ENCODE measurements at places on chromosomes 3 and 15. TPM values are rescaled to one million over a fixed set of nuclear protein-coding genes. Genes with fewer than 3 reads are reported as not detected.

GRCh38 chr15:41970456-41970855, 1.9 kb downstream of the EHD4 start:
- no peak for DNase-seq

GRCh38 chr3:182621435-182622240, 171.7 kb upstream of the ATP11B start:
- DNase-seq, result no peak

- no peak for DNase-seq
These were observed 4.5 kb upstream of the CACNA1D start for GRCh38 chr3:53489787-53490458.

GRCh38 chr3:48989126-48989795, 780 bp upstream of the P4HTM start:
- no peak for DNase-seq

- DNase-seq, result no peak
These were observed 1.5 kb downstream of the GPR87 start for GRCh38 chr3:151315136-151315535.

DNA sequence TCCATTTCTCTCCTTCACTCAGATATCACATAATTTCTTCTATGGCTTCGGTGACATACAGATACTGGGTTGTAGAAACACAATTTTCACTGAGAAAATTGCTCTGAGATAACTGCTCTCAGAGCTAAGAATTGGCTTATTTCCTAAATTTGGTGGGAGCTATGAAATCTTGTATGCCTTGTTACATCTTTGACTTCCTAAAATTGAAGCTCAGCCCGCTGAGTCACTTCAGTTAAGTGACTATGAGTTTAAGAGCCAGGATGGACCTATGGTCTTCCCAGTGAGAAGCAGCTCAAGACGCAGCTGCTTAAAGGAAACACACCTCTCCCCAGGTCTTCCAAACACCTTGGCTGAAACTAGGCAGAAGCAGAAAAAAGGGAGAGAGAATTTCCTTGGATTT, 56.4 kb downstream of the EFHB start:
- no peak for DNase-seq

- peak; percentile 100 for DNase-seq
These were observed at the start of gene COPB2 for GRCh38 chr3:139389552-139390368. COPB2 (minus strand) TSS chr3:139389647; CDS start chr3:139389550, 97 bp downstream.

DNA sequence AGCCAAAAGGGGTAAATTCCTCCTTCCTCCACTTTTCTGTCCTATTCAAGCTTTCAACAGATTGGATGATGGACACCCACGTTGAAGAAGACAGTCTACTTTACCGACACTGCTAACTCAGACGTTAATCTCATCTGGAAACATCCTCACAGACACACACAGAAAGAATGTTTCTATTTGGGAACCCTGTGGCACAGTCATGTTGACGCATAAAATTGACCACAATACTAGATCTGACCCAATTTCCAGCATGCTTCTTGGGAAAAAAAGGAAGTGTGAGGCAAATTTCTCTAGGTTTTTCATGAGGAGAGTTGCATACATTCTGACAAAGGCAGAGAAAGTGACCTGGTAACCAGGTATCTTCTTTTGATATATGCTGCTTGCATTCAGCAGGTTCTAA, 594.1 kb downstream of the FGF12 start:
- no peak for DNase-seq

GRCh38 chr3:57420001-57420400, 124.1 kb downstream of the DNAH12 start:
- no peak for DNase-seq

- DNase-seq, result no peak
These were observed 83.1 kb upstream of the RASGRP1 start for GRCh38 chr15:38647683-38648082.

GRCh38 chr15:62904041-62904910, 138.3 kb upstream of the TPM1 start:
- DNase-seq, result no peak

DNA sequence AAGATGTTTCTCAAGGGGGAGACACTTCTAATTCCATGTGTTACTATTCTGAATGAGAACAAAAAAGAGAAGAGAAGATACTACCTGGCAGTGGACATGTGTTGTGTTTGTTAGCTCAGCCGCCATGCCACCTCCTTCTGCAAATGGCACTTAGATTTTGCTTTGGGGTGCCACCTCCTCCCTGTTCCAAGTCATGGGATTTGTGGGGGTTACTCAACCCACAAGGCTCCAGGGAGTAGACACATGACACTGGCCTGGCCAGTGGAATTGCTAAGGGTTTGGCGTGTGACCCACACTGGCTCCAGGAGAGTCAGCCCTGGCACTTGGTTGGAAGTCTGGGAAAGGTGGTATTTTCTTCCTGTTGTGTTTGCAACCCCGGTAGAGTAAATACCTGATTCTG, 129.1 kb downstream of the ZNF621 start:
- DNase-seq, result no peak

DNA sequence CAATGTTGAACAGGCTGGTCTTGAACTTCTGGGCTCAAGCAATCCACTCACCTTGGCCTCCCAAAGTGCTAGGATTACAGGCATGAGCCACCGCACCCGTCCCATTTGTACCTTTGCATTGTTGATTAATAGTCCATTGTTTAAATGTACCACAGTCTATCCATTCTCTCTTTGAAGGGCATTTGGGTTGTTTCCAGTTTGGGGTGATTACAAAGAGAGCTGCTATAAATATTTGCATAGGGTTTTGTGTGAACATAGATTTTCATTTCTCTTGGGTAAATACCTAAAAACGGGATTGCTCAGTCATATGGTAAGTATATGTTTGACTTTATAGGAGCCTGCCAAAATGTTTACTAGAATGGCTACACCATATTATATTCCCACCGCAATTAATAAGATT, 13.7 kb upstream of the PTPRG start:
- DNase-seq, result no peak

GRCh38 chr3:156353563-156353962, 201.4 kb downstream of the SSR3 start:
- DNase-seq, result no peak

- no peak for DNase-seq
These were observed 61.4 kb upstream of the LEKR1 start for GRCh38 chr3:156764751-156765150.

DNA sequence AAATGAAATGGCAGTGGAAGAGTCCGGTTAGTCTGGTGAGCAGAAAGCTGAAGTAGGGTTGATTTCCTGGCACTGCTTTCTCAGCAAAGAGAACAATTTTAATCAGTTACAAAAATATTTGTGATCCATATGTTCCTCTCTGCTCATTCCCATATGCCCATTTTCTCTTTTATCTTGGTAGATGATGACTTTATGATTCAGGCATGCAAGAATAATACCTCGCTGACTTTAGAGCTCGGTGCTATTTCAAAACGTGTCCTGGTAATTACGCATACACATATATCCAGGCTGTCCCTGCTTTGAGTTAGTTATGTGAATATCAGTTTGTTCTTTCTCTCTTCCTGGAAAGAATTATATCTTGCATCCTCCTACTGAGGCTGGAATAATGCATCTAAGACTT, 38.5 kb downstream of the ARPP21 start:
- DNase-seq, result no peak

DNA sequence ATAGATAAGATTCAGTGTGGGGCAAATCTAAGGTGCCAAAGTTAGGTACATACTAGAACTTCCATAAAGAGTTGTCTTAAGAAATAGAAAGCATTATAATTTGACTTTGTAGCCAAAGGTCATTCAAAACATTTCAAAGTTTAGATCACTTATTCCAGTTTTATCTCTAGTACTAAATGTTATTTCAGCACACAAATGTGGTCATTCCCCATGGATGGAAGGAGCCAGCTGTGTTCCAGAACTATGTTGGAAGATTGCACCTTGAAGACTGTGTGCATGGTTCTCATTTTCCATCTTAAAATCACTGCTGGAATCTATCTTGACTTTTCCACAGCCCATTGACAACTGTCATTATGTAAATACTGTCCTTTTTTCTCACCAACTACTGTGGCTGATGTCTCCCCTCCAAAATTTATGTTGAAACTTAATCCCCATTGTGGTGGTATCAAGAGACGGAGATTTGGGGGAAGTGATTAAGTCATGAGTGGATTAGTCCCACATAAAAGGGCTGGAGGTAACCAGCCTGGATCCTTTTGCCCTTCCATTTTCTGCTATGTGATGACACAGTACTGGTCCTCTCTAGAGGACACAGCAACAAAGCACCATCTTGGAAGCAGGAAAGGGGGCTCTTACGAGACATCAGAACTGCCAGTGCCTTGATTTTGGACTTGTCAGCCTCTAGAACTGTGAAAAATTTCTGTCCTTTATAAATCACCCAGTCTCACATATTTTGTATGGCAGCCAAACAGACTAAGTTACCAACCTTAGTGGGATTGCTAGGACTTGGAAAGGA, 24.0 kb downstream of the TGFBR2 start:
- DNase-seq, result no peak

GRCh38 chr15:60932051-60932915, 296.8 kb downstream of the RORA start:
- DNase-seq, result no peak

DNA sequence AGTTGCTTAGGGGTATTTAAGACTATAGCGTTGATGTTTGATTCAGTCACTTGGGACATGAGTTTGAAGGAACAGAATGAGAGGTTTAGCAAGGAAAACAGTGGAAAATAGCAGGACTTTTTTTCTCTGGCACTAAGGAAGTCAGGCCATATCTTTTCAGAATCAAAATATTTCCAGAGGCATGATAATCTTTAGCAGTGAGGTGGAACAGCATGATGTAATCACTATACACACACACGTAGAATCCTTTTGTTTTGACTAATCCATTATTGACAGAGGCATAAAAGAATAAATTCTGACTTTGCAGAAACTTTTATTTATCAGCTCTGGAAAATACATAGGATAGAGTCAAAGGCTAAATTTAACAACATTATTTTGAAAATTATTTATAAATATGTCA, 174.1 kb downstream of the ZPLD1 start:
- DNase-seq, result no peak

DNA sequence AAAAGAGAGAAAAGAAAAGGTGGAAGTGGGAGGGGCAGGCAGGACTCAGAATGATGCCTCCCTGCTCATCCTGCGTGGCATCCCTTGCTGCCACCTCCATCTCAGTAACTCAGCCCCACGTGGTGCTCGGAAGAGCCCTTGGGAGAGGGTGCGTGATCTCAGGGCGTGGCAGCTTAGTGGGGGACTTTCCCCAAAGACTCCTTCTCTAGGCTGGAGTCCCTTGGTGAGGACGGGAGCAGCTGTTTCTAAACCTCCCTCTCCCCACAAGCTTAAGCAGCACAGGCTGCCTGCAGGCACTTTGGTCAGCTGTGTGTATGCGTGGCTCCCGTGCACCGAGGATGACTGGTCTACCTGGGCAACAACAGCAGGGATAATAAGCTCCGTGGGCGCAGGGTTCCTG, 7.4 kb upstream of the ANPEP start:
- no peak for DNase-seq

DNA sequence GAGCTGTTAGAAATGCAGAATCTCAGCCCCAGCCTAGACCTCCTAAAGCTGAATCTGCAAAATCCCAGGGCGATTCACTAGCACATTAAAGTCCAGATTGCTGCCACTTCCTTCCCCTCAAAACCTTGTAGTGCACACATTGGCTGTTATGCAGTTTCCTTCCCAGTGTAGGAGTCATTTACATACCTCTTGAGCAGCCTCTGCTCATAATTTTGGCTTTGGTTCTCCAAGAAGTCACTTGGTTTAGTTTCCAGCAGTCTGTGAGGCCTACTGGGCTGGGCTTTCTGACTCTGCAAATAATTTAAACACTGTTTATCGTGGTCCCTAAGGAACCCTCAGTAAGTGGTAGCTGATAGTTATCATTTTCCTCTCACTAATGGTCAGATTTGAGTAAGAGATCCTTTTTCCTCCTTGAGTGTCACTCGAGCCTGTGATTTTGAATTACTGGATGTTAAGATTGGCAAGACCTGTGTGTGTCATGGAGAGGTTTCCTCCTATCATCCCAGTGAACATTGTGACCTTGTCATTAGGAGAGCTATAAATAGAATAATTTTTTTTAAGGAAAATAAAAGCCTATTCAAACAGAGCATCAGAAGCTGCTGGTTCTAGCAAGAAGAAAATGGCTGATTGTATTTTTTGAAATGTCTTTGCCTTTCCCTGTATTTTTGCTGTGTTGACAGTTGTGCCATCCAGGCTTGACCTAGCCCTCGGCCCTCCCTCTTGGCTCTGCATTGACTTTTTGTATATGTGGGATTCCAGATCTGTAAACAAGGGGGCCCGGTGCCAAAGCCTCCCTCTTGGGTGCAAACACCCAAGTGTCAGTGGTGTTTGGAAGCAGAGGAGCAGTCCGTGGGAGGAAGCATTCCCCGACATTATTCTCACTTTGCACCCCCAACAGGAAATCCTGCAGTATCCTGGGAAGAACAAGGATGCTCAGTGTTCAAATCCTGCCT, 134.8 kb upstream of the ANKRD28 start:
- DNase-seq, result no peak

GRCh38 chr3:108322352-108322751, 26.0 kb downstream of the HHLA2 start:
- DNase-seq, result no peak

- DNase-seq, result no peak
These were observed 16.0 kb upstream of the TBC1D21 start for GRCh38 chr15:73857193-73857920.

DNA sequence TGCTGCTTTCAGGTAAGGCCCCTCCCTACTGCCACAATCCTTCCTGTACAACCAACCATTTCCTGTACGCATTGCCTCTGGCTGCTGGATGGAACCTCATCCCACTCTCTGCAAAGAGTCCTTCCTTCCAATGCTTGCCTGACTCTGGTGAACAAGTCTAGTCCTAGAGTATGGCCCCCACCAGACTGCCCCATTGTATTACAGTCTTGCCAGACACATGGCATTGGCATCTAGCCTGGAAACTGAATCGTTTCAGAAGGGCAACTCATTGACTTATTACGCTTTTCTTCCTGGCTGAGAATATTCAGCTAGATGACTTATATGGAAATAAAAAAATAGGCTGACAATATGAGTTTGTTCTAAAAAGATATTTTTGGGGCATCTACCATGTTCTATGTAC, 170.3 kb downstream of the SUCLG2 start:
- DNase-seq, result no peak

GRCh38 chr3:149715247-149715646, 37.0 kb downstream of the COMMD2 start:
- no peak for DNase-seq

NRG4 gene
- total RNA-seq, result 1.1 TPM

POPDC2 gene
- 26.3 TPM for total RNA-seq

ACTR8 gene
- 31.4 TPM for total RNA-seq

CISH gene
- 19.6 TPM for total RNA-seq

TF gene
- 3.2 TPM for total RNA-seq

TMEM212 gene
- total RNA-seq, result not detected

CHRD gene
- 2.0 TPM for total RNA-seq

FURIN gene
- total RNA-seq, result 72.3 TPM

KIF23 gene
- total RNA-seq, result 38.3 TPM

KLHDC8B gene
- 5.1 TPM for total RNA-seq

RTP3 gene
- not detected for total RNA-seq

DNAH12 gene
- 0.02 TPM for total RNA-seq

TRAK1 gene
- total RNA-seq, result 70.3 TPM

SLCO2A1 gene
- 34.8 TPM for total RNA-seq

CLDN16 gene
- total RNA-seq, result not detected

Data from colonic mucosa (tissue), 4 donors.